Activated T-helper 1 cell treated with anti-CD3 and anti-CD28 coated beads, Interleukin-2, amount 50 U/mL, for 16 hours (primary cell): ENCODE measurements at places on chromosomes 7 and 10.

DNA sequence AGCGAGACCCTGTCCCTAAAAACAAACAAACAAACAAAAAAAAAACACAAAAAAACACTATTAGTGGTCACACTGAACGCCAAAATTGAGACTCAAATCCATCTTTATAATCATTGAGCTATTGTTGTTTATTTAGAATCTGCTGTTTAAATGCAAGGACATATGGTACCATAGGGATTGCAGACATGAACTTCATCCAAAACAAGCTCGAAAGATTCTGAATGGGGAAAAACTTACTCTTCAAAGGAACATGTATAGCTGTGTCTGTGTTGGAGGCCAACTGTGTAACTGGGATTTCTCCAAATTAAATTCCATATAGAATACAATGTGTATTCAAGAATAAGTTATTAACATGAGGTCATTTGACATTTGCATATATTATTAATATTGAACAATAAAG lies 74.7 kb upstream of the GPR158 start:
- DNase-seq = no peak

DNA sequence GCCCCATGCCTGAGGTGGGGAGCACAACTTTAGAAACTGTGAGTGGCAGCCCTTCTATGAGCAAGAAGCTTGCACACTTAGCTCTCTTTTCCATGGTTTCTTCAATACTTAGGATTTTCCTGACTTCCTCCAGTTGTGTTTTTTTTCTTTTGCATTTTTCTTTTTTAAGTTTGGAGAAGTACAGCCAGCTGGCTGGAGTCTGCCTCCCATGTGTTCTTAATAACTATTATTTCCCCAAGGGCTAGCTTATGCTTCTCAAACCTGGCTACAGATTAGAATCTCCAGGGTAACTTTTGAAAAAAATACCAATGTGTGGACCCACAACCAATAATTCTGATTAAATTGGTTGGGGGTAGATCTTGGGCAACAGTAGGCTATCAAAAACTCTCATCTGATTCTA lies 37.4 kb upstream of the MEOX2 start:
- no peak for DNase-seq

- DNase-seq = no peak
Observed at GRCh38 chr7:157096286-157097055, 42.3 kb upstream of the UBE3C start.

DNA sequence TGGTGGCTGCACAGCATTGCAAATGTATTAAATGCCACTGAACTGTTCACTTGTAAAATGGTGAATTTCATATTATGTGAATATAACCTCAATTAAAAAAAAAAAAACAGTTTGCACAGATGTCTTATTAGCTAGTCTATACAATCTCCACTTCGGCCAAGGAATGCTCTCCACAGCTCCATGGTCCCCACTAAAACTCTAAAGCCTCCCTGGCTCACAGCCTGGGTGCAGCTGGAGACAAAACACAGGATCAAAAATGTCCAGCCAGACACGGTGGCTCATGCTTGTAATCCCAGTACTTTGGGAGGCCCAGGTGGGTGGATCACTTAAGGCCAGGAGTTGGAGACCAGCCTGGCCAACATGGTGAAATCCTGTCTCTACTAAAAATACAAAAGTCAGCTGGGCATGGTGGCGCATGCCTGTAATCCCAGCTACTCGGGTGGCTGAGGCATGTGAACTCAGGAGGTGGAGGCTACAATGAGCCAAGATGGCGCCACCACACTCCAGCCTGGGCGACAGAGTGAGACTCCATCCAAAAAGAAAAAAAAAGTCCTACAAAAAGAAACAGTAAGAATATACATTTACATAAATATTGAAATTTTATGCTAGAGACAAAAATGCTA lies 66.0 kb downstream of the SRPK2 start:
- no peak for DNase-seq

- DNase-seq = no peak
Observed at GRCh38 chr7:32890010-32890792, 1.4 kb downstream of the KBTBD2 start.

GRCh38 chr7:143929224-143929920 lies 5.7 kb upstream of the OR2F2 start:
- no peak for DNase-seq

DNA sequence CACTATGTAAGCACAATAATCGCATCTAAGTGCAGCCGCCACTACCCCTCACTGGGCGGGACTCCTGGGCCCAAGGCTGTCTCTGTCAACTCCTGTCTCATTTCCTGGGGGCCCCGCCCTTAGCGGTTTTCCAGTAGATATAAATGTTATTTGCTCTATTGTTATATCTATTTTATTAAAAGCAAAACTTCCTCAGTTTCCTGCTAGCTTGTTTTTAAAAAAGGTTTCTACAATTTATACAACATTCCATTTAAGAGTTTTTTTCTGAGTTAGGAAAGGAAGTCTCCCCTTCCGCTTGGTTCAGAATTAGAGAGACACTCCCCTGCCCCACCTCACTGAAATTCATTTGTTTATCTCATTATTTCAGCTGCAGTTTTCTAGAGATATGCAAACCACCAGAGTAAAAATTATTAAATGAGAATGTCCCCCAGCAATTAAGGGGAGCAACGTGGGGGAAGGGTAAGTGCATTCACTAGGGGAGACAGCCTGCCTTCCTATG lies 82.7 kb downstream of the RAMP3 start:
- DNase-seq = no peak

- DNase-seq = no peak
Observed at GRCh38 chr7:83824214-83824613, 175.3 kb upstream of the SEMA3E start.

DNA sequence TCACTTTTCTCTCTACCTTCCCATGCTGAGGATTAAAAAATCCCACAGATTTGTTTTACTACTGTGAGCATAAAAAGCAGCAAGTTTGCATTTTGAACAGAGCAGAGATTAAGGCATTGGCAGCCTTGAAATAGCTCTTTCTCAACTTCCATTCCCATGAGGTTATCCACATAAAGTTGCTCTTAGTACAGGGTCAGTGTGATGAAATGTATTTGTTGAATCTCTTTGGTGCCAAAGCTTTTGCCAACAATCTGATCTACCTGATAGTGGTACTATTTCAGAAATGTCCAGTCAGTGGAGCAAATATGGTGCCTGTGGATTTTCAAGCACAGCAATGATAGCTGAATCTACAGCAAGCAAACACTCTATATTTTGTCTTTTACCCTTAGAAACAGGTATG lies 254.8 kb downstream of the INHBA start:
- no peak for DNase-seq

DNA sequence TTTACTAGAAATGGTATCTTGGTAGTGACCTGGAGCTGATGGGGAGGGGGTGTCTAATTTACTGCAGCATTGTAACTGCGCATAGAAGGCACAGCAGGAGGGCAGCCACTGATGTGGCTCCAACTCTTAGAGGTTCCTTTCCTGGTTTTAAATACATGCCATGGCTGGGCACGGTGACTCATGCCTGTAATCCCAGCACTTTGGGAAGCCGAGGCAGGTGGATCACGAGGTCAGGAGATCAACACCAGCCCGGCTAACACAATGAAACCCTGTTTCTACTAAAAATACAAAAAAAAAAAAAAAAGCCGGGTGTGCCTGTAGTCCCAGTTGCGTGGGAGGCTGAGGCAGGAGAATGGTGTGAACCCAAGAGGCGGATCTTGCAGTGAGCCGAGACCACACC lies 19.2 kb upstream of the SEC61G start:
- DNase-seq = no peak

GRCh38 chr7:76278540-76278939 lies 23.9 kb upstream of the HSPB1 start:
- no peak for DNase-seq

GRCh38 chr7:113289140-113289740 lies 170.9 kb upstream of the SMIM30 start:
- DNase-seq = no peak

DNA sequence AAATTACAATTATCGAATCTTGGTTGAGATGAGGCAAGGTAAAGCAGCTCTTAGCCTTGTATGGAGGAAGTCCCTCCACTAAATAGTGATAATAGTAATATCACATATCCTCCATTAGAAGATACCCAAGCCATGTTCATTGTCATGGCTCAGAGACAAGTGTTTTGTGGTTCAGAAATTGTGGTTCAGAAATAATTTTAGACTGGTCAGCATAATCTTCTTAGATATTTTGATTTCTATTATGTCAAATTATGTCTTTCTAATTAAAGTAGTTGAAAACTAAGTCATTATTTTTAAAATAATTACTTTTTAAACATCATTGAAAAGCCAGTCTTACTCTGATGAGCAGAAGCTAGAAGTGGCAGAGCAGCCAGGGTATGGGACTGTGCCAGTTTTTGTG lies 507.7 kb downstream of the HTR7 start:
- no peak for DNase-seq
